ENCODE measurements at places on chromosomes 5 and 9.

GRCh38 chr5:139705655-139706587, 57.8 kb downstream of the CXXC5 start:
- no peak for DNase-seq

DNA sequence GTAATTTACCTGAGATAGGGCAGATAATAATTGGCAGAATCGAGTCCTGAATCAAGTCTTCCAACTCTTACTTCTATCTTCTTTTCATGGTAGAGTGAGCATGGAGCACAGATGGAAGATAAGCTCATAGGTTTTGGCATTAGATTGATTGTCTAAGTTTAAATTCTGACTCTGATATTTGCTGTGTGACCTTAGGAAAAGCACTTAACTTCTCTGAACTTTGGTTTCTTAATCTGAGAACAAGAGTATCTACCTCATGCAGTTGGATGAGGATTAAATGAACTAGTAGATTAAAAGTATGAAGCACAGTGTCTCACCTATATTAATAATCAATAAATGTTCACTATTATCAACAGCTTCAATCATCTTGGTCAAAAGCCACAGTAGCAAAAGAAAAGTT, 9.4 kb upstream of the ASTN2 start:
- DNase-seq: no peak

DNA sequence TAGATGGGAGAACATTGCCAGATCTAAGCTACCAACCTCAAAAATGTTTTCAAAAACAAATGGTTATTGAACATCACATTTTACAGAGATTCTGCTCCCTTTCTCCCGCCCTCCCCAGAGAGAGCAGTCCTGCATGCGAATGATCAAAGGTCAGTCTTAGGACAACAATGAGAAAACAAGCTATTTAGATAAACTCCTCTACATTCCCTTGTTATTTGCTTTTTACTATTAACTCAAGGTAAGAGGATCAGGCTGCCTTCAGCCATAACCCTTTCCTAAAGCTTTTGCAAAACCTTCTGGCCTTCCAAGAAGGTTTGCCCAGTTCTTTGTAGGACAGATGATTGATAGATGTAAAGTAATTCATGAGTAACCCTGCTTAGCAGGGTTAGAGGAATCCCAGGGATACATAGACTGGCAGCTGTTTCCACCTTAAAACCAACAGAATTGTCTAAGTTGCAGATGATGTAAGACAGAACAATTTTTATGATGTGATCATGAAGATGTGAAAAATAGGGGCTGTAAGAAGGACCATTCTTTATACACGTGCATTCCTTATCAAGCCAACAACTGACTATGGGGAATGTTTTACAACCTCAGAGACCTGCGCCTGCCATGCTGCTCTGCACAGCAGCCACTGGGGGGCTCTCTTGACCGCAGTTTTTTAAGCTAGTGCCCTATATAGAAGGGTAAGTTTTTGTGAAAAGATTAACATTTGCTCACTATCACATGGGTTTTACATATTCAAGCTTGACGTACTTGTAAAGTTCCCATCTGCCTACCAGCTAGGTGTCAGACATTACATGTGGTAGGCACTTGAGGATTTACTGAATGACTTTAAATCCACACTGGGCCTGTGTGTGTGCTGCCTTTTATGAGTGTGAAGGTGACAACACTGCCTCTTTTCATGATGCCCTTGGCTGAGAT, 2.3 kb upstream of the ZNF782 start:
- DNase-seq: peak; percentile 61

- no peak for DNase-seq
These were observed 14.7 kb downstream of the ENC1 start for GRCh38 chr5:74625742-74626241.

DNA sequence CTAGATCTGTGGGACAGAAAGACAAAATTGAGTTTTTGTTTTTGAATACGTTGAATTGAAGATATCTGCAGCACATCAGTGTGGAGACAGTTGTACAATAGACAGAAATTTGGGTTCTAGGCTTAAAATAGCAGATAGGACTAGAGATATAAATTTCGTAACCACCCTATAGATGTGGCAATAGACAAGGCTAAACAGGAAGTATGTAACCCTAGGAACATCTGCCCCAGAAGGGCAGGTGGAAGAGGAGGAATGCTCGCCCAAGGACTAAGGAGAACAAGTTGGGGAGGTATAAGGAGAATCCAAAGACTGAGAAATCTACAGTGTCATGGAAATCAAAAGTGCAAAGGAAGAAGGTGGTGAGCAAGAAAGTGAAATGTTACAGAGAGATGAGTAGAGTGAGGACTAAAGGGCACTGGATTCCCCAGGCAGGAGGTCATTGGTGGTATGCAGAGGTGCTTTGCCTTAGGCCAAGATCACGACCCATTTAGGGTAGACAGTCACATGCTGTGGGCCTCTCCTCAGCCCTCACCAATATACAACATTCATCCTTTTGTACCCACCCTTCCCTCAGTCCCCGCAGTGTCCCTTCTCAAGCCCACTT, 109.1 kb upstream of the ELL2 start:
- peak; percentile 87 for DNase-seq

DNA sequence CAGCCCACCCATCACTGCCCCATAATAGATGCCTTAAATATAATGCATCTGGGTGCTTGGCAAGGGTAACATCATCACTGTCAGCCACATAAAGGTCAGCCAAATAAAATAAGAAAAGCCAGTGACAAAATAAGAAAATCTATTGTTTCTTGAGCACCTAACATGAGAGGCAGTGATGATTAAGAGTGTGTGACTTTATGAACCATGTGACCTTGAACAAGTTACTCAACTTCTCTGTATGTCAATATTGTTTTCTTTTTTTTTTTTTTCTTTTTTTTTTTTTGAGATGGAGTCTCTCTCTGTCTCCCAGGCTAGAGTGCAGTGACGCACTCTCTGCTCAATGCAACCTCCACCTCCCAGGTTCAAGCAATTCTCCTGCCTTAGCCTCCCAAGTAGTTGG, 98.7 kb downstream of the CDK5RAP2 start:
- DNase-seq: no peak

DNA sequence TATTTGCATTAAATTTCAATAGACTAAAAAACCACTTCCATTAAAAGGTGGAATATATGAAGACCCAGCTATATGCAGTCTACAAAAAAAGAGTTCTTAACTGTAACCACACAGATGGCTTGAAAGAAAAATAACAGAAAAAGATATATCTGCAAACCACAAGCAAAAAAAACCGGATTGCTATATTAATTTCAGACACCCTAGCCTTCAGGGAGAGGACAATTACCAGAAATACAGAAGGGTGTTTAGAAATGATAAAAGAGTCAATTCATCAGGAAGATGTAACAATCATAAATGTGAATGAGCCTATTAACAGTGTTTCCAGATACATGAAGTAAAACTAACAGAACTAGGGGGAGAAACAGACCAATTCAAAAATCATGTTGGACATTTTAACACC, 56.9 kb upstream of the SMIM23 start:
- no peak for DNase-seq

DNA sequence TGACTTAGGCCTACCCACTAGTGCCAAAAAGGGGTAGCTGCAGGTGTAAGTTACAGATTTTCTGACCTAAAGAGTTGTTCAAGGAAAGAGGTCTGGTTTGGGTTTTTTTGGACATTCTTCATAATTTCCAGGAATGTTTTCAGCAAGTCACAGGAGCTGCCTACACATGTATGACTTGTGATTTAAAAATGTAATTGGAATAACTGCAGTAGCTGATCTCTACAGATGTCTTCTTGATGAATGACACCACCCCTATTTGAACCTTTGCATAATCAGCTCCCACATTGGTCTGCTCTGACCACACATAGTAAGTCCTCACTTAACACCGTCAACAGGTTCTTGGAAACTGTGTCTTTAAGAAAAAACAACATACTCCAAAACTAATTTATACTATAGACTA, 481.4 kb downstream of the RASEF start:
- DNase-seq: peak; percentile 43

- DNase-seq: no peak
These were observed 1.1 kb downstream of the FAXDC2 start for GRCh38 chr5:154849264-154849785.

- no peak for DNase-seq
These were observed 371.0 kb downstream of the CSNK1G3 start for GRCh38 chr5:123882965-123883345.

DNA sequence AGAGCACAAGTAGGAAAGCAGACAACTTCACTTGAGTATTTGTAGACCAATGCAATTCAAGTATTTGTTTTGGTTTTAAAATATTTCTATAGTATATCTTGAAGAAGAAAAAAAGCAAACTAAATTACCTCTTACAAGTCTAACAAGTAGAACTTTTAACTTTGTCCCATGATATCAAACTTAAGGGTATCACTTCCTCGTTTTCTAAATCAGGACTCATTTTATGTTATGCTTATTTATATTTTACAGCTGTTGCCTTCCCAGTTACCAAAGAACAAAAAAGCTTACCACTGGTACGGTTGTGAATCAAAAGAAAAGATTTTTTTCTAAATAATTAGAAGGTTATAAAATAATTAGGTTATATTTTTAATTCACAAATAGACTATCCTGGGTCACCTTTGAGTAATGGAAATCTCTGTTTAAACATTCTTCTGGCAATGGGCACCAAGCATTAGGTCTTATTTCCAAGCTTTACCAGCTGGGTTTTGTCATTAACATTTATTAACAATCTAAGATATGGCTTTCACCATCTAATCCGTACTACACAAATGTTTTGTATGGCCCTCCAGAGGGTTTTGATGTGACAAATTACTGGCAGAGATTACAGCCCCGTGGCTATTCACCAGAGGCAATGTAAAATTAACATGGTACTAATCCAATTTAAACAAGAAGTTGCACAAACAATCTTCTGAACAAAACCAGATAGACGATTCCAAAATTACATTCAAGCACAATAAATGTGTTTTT, 63.6 kb downstream of the CEP120 start:
- DNase-seq: peak; percentile 17

DNA sequence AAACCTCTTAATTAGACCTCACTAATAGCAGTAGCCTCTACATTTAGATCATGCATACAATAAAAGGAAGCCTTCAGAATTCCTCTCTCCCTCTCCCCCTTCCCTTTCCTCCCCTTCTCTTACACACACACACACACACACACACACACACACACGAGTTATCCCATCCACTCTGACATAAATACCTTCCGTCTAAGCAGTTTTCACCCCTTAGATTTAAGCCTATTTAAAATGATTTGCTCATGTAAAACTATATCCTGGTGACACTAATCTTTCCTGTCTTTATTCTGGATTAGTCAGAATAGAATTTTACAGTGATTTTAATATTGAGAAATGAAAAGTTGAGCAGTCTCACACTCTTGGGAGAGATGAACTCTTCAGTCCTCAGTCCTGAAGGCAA, 35.0 kb downstream of the PRELID2 start:
- no peak for DNase-seq

- no peak for DNase-seq
These were observed 42.0 kb upstream of the UNC5A start for GRCh38 chr5:176768174-176768970.

DNA sequence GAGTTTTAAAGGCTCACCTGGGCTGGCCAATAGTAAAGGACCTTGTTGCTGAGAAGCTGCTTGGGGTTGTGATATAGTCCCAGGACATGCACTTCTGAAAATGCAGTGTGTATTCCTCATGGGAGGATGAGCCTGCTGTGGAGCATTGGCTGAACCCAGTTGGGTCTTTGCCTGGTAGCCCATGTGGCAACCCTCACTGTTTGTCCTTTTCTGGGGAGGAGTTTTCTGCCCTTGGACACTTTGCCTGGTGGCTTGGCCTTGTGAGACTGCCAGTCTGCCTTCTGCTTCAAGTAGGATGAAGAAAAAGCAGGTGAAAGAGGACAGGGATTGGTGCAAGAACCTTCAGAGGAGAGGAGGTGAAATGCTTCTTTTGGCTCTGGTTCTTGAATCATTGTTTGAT, 4.0 kb downstream of the TENT4A start:
- no peak for DNase-seq

- no peak for DNase-seq
These were observed 5.2 kb upstream of the FBP1 start for GRCh38 chr9:94644543-94644942.

GRCh38 chr5:5141339-5141599, 1.1 kb downstream of the ADAMTS16 start:
- no peak for DNase-seq

GRCh38 chr9:26567976-26568375, 324.6 kb downstream of the CAAP1 start:
- DNase-seq: no peak

GRCh38 chr5:124480022-124480421, 266.4 kb downstream of the ZNF608 start:
- DNase-seq: no peak

DNA sequence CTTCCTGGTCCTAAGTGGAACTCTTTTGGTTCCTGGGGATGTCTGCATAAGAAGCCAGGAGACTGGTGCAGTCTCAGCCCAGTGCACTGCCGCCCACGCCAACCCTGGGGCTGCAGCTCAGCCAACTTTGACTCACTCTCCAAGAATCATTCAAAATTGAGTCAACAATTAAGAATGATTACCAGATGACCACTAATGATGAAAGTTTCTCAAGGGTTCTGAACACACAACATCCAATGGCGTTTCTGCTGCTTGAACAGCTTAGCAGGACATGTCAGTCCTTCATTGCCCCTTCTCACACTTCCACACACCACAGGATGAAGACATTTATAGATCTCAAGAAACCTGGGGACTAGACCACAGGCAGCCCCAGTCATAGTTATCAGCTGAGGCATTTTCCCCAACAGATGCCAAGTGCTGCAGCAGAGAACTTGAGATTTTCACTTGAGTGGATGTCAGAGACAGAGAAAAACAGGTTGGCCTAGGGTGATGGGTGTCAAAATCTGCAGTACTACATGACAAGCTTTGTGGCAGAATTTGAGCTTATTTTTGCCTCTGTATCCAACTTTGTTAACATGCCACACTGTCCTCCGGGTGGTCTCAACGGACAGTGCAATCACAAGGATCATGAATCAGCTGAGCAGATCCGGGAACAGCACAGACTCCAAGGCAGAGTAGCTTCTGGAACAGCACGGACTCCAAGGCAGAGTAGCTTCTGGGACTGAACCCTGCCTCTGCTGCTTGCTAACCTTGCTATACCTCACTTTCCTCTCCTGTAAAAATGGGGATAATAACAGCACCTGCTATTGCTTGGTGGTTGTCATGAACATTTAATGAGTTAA, 356.1 kb downstream of the SPOCK1 start:
- DNase-seq: no peak

GRCh38 chr9:131840751-131841702, 101.2 kb upstream of the RAPGEF1 start:
- no peak for DNase-seq

- no peak for DNase-seq
These were observed 60.6 kb upstream of the GRIA1 start for GRCh38 chr5:153429761-153430380.

DNA sequence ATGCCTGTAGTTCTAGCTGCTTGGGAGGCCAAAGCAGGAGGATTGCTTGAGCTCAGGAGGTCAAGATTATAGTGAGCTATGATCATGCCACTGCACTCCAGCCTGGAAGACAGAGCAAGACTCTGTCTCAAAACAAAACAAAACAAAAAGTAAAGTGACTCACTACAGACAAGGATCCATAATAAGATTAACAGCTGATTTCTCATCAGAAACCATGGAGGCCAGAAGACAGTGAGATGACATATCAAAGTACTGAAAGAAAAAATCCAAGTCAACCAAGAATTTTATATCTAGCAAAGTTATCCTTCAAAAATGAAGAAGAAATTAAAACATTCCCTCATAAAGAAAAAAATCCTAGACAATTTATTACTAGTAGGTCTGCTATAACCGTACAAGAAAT, 69.4 kb upstream of the ZBTB43 start:
- DNase-seq: no peak
